ENCODE measurements at places on chromosomes 7 and 10.

DNA sequence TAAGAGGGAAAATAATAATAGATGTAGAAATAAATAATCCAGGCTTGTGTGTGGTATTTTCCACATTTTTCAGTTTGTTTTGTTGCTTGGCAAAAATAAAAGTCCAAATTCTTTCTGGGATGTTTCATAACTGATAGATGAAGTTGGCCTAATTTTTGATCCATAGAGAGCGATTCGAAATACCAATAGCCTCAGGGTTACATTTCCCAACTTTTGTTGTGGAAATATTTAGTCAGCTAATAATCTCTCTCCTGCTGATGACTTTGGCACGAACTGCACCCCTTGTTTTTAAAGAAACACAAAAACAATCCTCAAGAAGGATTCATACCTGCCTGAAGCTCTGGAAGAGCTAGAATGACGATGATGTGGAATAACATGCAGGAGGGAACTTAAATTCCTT lies 483.2 kb downstream of the ADRA2A start:
- no peak for DNase-seq

- no peak for DNase-seq
Measured at GRCh38 chr10:112026438-112026837, 157.1 kb downstream of the GPAM start.

DNA sequence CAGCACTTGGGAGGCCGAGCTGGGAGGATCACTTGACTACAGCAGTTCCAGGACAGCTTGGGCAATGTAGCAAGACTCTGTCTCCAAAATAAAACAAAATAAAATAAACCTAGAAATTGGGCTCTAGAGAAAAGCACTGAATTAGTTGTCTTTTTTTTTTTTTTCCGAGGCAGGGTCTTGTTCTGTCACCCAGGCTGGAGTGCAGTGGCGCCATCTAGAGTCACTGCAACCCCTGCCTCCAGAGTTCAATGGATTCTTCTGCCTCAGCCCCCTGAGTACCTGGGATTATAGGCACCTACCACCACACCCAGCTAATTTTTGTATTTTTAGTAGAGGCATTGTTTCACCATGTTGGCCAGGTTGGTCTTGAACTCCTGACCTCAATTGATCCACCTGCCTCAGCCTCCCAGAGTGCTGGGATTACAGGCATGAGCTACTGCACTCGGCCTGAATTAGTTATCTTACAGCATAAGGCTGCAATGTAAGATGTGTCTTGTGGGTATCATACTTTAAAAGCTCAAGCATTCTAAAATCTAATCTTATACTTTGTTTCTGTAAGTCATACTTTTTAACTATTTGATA lies 12.8 kb downstream of the MEIG1 start:
- DNase-seq: peak; percentile 19

- DNase-seq: no peak
Measured at GRCh38 chr7:17206349-17206905, 92.0 kb upstream of the AHR start.

GRCh38 chr7:20597339-20597738 lies 18.1 kb upstream of the ABCB5 start:
- no peak for DNase-seq

- DNase-seq: no peak
Measured at GRCh38 chr10:128113026-128113425, 13.2 kb downstream of the MKI67 start.

- DNase-seq: no peak
Measured at GRCh38 chr7:154836021-154836448, 166.9 kb downstream of the PAXIP1 start.

DNA sequence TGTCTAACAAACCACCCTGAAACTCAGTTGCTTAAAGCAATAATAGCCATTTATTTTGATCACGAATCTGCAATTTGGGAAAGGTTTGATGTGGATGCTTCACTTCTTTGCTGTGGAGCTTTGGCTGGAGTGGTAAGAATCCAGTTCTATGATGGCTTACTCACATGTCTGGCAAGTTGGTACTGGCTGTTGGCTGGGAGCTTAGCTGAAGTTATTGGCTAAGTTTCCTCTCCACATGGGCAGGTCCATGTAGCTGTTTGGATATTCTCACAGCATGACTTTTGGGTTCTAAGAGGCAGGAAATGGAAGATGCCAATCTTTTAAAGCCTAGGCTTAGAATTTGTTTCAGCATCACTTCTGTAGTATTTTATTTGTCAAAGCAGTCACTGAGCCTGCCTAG lies 277.6 kb upstream of the NRP1 start:
- DNase-seq: no peak

- peak; percentile 30 for DNase-seq
Measured at GRCh38 chr10:3095373-3096139, 28.2 kb downstream of the PFKP start.

- no peak for DNase-seq
Measured at GRCh38 chr10:125559210-125559609, 123.8 kb downstream of the TEX36 start.
